Fibroblast of skin of scalp (primary cell): ENCODE measurements at places on chromosomes 6 and 20.
A peak's percentile ranks its signal among the peaks of the same experiment; 100 is the strongest.

DNA sequence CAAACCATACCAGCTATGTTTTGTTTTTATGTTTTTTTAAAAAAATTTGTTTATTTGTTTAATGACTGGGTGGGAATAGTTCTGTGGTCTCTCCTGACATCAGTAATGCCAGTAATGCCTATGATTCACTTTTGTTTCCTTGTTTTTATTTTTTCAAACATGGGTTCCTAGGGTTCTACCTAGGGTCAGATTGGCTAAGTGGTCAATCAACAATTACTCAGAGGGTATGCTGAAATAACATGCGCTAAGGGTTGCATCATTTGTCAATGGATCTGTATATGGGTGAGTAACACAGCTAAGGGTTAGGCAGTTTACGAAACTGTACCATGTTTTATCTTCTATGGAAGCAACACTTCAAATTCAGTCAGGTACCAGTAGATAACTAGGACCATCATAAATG, 583.8 kb upstream of the GJE1 start:
- DNase-seq: peak; percentile 29

DNA sequence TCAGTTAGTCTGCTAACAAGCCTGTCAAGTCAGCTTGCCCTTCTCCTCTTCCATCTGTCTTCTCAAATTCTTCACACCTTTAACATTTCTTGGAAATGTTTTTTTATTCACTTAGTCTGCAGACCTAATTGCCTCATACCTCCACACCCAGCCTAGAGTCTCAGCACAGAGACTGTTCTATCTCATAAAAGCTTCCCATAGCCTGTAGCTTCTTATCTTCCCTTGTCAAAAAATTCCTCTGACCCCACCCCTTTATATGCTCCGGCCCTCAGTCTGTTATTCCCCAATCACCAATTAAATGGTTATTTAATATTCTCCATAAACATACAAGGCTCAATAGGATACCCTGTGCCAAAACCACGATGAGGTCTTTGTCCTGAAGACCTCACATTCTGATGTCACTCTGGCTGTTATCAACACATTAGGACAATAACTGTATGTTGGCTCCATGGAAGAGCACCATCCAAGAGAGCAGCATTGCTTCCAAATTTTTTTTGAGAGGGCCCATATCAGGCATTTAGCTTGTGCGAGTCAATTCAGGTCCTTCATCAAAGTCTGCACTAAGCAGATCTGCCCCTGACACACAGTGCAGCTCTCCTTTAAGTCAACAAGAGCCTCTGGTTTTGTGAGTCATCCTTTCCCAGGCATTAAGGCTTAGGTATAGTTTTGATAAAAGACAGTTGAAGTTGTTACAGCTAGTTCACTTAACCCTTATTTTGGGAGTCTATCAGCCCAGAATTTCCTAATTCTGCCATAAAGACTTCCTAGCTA, 83.2 kb upstream of the TBX18 start:
- peak; percentile 64 for DNase-seq

DNA sequence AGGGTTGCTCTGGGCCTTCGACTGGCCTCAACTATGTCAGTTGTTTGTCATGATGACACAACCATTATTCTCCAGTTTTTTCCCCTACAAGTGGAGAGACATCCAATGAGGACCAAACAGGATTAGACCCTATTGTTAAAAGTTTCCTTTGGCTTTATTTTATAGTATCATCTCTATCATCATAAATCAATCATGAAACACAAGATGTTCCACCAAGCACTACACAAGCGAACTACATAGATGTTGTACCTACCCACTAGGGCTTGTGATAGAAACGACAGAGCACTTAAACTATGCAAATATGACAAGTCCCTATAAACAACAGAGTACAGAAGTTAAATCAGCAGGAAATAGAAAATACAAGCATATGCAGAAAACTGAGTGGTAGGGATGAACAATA, 422.5 kb upstream of the MARCKS start:
- DNase-seq: no peak

DNA sequence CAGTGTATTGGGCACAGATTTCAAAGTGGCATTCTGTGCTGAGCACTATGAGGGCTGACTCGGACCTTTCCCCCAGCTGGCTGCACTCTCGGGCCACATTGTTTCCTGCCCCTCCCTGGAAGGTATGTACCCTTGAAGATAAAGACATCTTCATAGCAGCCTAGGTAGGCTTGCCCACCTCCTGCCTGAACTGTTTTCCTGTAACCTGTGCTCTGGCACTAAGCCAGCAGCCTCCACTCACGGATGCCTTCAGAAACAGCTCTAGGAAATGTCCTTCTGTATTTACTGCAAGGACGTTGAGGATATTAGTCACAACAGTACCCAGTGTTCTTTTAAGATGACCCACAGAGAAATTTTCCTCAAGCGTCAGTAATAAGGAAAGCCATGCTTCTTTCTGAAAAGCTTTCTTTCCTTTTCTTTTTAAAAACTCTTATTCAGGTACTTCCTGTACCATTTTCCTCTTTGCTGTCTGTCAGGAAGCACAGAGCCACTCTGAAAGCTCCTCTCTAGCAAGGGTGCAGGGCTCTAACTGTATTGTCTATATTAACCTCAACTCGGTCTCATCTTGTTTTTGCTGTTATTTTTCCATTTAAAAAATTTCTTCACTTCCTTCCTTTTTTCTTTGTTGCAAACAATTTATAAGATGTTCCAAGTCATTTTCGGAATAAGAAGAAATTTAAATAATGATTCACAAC, 43.5 kb downstream of the TTI1 start:
- no peak for DNase-seq

DNA sequence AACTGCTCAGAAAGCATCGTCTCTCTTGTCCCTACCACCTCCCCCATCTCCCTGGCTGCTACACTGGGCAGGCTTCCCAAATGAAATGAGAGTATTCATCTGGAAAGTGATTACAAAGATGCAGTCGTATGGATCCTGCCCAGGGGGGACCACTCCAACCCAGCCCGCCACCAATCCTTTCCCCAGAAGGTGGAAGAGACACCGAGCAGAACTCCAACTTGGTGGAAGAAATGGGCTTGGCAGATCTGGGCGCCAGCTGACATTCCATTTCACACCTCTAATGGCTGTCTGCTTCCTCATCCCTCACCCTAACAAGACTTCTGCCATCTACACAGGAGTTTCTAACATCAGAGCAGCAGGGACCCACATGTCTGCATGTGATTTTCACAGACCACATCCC, 12.7 kb downstream of the PKHD1 start:
- DNase-seq: no peak

DNA sequence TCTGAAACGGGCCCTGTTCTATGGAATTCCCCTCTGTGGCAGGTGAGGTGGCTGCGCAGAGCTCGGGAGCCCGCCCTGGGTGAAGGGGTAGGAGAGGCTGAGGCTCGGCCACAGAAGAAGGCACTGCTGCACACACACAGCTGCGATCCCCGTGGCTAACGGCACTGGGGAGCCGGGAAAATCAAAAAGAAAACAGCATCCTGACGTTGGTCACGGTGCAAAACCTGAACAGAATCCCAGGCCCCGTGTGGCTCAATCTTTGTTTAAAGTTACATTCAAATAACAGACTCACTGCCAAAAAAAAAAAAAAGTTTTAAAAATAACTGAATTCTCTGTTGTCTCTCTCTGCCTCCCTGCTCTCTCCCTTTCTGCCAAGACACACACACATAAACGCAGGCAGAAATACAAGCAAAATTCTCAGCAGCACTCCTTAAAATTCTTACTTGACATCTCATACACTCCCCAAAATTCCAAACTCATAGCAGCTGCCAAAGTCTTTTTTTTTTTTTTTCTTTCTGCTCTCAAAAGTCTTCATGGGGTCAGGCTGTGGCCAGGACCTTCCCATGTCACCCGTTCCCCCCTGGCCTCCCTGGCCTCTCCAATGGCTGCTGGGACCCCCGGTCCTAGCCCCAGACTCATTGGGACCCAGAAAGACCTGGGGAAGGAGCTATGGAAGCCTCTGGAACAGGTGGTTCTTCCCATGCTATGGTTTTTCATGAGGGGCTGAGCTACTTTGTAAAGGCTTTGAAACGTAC, 248.8 kb downstream of the TTLL2 start:
- peak; percentile 64 for DNase-seq

GRCh38 chr6:147750413-147750812, 241.9 kb downstream of the SAMD5 start:
- no peak for DNase-seq

DNA sequence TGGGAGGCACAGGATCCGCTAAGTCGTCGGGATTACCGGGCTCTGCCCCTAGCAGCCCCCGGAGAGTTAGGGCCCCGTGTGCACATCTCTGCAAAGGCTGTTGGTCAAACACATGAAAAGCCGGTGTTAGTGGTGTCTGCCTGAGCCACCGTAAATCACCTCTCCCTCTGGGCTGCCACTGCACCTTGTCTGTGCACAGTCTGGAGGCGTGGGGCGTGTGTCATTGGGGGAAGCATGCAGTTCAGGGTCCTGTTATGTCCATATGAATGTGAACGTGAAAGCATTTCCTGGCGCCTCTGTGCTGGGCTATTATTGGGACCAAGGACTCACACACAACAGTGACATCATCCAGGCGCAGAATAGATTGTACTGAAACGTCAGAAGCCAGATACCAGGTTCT, 305.6 kb downstream of the NRN1 start:
- no peak for DNase-seq

- DNase-seq: peak; percentile 33
Measured at GRCh38 chr6:84860509-84860908, 96.1 kb upstream of the TBX18 start.

DNA sequence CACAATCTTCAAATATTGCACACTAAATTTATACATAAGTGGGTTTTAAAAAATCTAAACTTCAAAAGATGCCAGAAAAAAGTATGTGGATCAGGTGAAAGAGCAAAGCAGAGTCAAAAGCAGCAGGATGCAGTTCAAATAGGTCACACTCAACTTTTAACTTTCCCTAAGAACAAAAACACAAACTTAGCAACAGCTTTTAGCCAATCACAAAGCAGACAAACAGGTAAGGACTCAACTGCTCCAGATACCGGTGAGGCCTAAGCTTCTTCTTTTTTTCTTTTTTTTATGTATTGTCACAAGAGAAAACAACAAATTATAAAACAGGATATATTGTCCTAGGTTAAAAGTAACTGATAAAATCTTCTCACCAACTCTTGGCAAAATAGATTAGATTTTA, 74.7 kb downstream of the SESN1 start:
- DNase-seq: no peak

DNA sequence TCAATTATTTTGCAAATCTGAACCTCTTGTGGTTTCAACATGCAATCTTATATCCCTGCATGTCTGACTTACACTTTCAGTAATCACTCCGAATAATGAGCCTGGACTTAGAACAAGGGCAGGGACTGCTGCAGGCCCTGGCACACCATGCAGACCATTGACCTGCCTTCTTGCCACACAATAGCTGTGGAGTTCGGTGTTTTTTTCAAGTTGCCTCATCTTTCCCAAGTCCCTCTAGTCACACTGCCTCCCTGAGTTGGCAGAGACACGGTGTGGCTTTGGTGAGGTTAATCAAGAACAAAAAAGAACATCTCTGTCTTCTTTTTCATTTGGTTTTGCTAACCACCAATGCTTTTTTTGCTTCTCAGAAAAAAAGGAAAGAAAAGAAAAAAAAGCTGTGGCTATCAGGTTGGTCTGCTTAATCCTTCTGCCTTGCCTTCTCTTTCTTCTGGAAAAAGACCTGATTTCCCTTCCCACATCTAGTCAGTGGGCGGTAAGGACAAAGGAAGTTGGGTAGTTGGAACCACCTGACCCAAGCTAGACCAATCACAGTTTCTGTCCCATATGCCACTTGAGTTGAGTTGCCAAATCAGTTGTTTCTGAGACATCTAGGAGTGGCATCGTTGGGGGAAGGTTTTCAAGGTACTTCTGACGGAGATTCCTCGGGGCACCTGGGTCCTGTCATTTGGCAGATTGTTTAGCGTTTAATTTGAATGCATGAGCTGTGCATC, 55.9 kb upstream of the TASP1 start:
- DNase-seq: no peak

GRCh38 chr6:54133186-54133585, 21.9 kb downstream of the MLIP start:
- no peak for DNase-seq

DNA sequence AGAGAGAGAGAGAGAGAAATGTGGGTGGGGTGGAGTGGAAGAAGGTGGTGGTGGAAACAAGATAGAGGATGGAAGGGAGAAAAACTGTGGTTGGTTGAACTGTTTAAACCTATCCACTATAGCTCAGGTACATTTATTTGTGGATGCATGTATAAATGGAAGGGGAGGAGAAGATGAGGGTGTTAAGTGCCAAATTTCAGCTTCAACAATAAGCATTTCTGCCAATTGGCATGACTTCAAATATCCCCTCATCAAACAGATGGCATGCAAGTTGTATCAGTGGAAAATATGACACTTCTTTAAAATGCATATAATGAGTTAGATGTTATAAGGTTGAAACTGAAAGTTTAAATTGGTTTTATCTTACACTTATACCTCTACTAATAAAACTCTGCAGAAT, 216.1 kb downstream of the LMBRD1 start:
- DNase-seq: no peak

DNA sequence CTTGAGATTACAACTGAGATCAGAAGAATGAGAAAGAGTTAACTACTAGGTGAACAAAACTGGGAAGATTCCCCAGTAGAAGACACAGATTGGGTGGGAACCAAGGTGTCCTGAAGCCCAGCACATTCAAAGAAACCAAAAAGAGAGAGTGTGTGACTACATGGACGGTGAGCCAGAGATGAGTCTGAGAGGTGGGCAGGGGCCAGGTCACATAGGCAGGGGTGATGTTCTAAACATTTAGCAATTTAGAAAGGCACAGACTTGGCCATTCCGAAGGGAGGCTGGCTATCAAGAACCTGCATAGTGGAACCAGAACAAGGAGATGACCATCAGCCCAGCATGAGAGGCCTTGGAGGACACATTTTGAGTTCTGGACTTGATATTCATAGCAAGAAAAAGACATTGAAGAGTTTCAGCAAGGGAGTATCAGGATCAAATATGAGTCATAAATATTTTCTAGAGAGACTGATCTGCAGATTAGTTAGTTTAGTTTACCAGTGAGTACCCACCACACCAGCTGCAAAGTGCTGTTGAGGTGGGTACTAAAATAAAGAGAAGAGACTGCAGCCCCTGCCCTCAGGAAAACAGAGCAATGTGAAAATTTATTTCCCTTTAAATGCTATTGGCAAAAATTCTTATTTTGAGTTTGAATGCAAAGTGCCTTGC, 340.5 kb upstream of the PRDM1 start:
- no peak for DNase-seq

DNA sequence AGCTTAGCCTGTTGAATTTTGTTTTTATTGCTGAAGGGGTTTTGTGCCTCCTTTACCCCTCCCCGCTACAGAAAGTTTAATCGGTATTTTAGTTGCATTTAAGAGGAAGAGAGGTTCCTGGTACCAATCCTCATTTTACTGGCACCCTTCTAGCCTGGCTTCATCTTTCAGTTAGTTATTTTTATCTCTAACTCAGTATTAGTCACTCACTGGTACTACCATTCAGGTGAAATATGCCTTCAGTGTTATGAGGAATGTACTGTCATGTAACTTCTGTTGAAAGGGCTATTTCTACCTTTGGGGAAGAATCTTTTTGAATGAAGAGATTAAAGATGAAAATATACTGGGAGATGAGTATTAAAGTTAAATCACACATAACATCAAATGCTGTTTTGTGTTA, 211.8 kb downstream of the CDKAL1 start:
- no peak for DNase-seq
